Glomerular endothelial cell (primary cell): ENCODE measurements at places on chromosomes 11 and 22. TPM values are rescaled to one million over a fixed set of nuclear protein-coding genes. Genes with fewer than 3 reads are reported as not detected.

AMPD3 gene
- 5.0 and 7.7 TPM in 2 replicates for total RNA-seq

ST14 gene
- total RNA-seq: 0.12 TPM in 1 of 2 replicates, not detected in the other

FAM227A gene
- 1.9 and 3.3 TPM in 2 replicates for total RNA-seq

TMEM191C gene
- total RNA-seq: 1.2 and 2.8 TPM in 2 replicates

TMPRSS5 gene
- total RNA-seq: 0.19 and 1.1 TPM in 2 replicates

OR51B2 gene
- not detected in 2 replicates for total RNA-seq

OR10A2 gene
- not detected in 2 replicates for total RNA-seq

POU2AF2 gene
- total RNA-seq: not detected in 2 replicates

DNA sequence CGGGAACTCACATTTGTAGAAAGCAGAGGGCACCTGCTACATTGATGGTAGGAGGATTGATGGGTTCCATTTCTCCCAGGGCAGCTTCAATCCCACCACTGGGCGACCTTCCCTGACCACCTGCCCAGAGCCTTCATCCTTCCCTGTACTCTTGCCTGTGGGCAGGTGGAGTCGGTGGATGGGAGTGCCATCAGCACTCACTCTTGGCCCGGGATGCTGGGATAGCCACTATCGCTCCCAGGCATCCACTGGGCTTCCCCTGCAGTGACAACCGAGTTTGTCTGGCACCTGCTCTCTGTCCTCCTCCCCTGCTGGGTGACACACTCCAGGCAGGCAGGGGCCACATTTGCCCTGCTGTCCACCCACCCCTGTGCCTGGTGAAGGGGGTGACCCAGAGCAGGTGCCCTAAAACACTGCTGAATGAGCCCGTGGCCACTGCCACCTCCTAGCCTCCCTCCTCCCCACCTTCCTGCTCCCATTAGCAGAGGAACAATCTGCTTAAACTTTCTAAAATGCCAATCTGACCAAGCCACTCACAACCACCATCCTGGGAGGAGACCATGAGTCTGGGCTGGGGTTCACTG lies 604.7 kb downstream of the TBC1D22A start:
- no peak for DNase-seq

DNA sequence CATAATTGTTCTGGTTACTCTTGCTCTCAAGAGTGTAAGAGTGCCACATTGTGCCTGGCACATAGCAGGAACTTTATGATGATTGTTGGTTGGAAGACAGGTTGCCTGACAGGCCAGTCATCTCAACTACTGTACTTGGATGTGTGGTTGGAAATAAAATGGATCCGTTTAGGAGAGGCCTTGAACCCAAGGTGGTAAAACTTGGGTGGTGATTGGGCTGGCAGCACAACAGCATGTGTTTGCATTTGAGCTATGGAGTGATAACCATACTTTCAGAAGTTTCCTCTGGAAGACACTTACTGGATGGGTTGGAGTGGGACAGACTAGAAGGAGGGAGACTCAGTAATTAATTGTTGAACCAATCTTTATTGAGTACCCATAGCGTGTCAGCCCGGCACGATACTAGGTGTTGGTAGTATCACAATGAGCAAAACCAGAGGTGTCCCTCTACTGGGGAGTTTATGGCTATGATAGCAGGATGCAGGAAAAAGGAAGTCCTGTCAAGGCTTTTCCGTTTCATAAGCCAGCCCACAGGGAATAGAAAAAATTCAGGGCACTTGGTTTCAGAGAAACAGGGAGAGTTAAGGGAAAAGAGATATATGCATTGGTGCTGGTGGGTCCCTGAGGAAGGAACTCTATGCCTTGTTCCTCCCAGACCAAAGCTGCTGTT lies 3.1 kb upstream of the TMEM109 start:
- DNase-seq: no peak

- no peak for DNase-seq
Measured at GRCh38 chr22:23835484-23836144, 3.2 kb downstream of the DERL3 start.

DNA sequence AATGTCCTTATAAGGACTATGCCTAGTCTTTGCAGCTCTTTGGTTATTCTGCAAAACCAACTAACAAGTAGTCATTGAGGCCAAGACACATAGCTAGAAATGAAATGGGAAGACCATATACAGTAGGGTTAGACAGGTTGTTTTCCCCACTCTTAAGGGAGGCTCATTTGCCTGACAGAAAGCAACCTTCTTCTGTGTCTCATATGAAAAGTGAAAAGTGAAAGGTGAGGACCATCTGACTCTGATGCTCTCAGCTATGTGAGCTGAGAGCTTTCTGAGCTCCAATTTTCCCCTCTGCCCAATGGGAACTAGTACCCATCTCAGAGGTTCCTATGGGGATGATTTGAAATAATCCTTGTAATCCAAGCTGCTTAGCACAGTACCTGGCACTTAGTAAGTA lies 142.0 kb upstream of the BDNF start:
- DNase-seq: no peak

- no peak for DNase-seq
Measured at GRCh38 chr11:27293515-27294417, 69.2 kb downstream of the CCDC34 start.

DNA sequence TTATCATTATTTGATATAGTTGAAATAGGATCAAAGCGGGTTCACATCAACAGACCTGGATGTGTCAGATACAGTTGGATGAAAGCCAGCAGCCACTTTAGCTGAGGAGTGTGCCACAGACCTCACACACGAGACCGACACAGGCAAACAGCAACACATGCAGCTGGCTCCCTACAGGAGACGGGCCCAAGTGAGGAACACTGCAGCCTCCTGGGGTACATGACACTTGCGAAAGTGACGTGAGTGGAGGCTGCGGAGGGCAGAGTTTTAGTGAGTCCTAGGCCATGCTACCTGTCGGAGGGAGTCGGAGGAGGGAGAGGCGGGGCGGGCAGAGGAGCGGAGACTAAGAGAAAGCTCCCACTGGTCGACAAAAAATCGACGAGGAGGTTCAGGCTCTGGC lies 100.9 kb upstream of the BID start:
- DNase-seq: no peak

GRCh38 chr22:32407312-32407711 lies 4.7 kb downstream of the RTCB start:
- DNase-seq: no peak

DNA sequence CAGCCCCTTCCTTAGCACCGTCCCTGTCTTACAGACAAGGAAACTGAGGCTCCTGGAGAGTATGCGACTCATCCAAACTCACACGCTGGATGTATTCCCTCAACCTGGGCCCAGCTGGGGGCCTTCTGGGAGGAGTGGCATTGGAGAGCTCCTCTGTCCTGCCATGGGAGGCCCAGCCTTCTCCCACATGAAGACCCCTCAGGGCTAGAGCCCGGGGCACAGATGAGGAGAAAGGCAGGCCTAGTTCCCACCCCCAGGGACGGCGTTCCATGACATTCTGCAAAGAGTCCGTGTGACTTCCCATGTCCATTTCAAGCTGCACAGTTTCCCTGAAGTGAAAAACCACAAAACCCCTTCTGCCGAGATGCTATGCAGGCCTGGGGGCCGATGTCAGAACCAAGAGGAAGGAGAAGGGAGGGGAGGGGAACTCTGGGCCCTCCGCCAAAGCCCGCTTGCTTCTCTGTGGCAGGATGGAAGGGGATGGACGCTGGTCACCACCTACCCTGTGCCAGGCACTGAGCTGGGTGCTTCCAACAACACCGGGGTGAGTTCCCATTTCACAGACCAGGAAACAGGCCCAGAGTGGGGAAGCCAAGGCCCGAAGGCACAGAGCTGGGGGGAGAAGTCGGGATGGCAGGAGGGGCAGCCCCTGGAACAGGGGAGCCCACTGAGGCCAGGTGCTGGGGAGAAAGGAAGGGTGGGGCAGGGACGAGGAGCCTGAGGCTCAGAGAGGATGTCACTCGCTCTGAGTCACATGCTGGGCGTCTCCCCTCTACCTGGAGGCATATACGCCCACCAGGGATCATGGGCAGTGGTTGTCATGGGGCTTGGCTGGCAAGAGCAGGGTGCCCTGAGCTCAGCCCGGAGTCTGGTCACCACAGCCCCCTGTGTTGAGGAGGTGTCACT lies 15.7 kb downstream of the RAC2 start:
- no peak for DNase-seq

DNA sequence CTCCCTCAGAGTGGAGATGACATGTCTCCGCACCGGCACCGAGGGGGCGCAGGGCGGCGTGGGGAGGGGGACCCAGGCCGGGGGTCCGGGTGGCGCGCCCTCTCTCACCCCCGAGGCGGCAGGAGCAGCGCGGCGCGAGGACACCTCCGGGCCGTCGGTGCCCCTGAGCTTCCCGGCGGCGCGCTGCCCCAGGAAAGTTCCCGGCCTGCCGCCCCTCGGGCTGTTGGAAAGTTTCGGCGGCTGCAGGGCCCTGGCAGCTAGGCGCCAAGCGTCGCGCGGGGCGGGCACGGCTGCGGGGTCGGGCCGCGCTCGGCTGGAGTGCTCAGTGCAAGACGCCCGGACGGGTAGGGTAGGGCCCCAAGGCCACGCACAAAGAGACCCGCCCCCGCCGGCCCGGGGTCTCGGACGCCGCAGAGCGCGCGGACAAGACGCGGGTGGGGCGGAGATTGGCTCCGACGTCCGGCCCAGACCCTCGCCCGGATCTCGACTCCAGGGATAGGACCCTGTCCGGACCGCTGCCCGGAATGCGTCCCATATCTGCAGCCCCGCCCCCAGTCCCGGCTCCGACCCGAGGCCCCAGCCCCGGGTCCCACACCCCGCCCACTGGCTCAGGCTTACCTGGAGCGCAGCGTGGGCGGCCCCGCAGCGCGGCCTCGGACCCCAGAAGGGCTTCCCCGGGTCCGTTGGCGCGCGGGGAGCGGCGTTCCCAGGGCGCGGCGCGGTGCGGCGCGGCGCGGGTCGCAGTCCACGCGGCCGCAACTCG lies 471 bp downstream of the ARVCF start:
- no peak for DNase-seq

GRCh38 chr11:37298173-37298572 lies 700.1 kb upstream of the RAG2 start:
- no peak for DNase-seq

GRCh38 chr11:125335106-125335505 lies 161.0 kb downstream of the FEZ1 start:
- DNase-seq: no peak

DNA sequence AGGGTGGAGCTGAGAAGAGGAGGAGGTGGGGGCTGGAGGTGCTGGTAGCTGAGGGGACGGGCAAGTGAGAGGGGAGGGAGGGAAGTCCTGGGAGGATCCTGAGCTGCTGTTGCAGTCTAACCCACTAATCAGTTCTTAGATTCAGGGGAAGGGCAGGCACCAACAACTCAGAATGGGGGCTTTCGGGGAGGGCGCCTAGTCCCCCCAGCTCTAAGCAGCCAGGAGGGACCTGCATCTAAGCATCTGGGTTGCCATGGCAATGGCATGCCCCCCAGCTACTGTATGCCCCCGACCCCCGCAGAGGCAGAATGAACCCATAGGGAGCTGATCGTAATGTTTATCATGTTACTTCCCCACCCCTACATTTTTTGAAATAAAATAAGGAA lies 24.4 kb downstream of the FADS3 start:
- no peak for DNase-seq

DNA sequence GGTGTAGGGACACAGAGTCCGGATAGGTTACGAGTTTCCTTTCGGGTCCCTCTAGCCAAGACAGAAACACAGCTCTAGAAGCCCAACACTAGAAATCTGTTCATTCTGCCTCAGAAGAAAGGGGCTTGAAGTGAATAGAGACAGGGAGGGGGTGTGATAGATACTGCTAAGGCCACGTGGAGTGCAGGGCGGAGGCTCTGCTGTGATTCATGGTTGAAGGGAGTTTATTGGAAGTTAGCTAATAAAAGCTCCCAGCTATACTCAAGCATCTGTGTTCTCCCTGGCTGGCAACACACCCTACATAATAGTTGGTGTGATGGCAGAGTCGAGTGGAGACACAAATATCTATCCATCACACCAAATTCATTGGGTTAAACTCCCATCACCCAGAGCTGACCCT lies 337.4 kb downstream of the CADM1 start:
- no peak for DNase-seq
